Epithelial cell of prostate (primary cell): ENCODE measurements at places on chromosomes 5 and 9.

GRCh38 chr5:113255105-113255504 lies 179.7 kb downstream of the TSSK1B start:
- no peak for DNase-seq

DNA sequence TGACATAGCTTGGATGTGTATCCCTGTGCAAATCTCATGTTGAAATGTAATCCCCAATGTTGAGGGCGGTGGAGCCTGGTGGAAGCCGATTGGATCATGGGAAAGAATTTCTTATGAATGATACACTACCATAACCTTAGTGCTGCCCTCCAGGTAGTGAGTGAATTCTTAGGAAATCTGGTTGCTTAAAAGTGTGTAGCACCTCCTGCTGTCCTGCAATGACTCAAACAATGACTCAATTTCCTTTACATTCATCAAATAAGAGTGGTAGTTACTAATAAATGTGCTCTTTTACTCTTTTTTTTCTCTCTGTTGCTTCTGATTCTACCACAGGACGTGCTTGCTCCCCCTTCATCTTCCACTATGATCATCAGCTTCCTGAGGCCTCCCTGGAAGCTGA lies 1696.0 kb upstream of the CDH9 start:
- peak; percentile 8 for DNase-seq

DNA sequence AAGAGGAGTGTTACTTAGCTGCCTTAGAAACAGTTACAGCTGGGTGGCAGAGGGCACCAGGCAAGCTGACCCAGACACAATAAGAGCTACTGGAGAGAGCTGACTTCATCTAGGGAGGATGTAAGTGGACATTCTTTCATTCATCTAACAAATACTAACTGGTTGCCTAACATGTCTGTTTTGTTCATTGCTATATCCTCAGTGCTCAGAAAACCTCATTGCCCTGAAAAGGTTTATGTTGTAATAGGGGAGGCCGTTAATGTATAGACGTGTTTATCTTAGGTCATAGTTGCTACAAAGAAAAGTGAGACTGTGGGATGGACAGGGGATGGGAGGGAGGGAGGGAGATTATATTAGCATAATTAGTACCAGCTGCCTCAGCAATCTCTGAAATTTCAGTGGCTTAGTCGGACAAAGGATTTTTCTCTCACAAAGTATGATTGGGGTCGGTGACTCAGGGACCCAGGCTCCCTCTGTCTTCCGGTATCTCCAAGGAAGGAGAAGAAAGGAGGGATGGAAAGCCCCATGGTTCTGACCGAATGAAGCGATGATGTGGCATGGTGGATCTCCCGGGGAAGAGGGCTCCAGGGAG lies 2.6 kb upstream of the SNX18 start:
- DNase-seq, result no peak

GRCh38 chr5:97364731-97365130 lies 181.7 kb upstream of the RIOK2 start:
- no peak for DNase-seq

GRCh38 chr5:7190712-7191250 lies 205.2 kb upstream of the ADCY2 start:
- peak; percentile 40 for DNase-seq

- DNase-seq, result no peak
Measured at GRCh38 chr5:132272311-132273210, 15.1 kb downstream of the PDLIM4 start.
